Peyer's patch (tissue), 4 donors: ENCODE measurements at places on chromosomes 5 and 9.

DNA sequence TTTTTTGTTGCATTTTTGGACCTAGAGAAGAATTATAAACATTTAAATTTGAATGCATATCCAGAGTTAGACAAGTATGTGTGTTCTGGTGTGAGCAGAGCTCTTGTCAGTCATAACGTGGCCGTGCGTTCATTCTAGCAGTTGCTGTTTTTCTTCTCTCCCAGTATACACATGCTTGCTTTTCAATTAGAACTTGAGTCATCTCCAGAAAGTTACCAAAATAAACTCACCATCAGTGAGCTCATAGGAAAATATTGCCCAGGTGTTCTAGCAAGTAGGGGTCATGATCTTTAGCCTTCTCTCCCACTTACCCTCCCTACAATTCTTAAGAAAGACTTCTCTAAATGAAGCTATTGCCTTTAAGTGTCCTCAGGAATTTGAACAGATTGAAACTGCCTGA is 247.5 kb upstream of the TUT7 start:
- no peaks in the 10 kb centered on the region for H3K27me3 ChIP-seq
- no peaks in the 10 kb centered on the region for H3K36me3 ChIP-seq
- H3K4me3 ChIP-seq, result no peak overlapping the region

DNA sequence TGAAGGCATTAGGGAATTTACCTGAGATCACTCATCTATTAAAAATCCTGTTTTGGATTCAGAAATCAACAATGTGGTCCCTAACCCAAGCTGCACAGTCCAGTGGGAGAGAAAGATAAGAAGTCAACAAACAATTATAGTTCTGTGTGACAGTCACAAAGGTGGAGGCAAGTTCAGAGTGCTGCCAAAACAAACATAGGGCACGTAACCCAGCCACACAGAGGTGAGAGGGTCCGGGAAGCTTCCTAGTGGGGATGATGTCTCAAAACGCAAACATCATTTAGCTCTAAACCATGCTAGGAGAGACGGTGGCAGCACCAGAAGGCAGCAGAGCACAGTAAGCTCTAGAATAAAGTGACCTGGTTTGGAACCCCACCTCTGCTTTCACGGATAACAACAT is 158.9 kb downstream of the MAPKAP1 start:
- no peak for DNase-seq
- no peaks in the 10 kb centered on the region for H3K36me3 ChIP-seq
- no peaks in the 10 kb centered on the region for H3K27me3 ChIP-seq
- peaks cover 4% of the 10 kb centered on the region for H3K4me1 ChIP-seq
- H3K4me3 ChIP-seq, result no peak overlapping the region
- H3K27ac ChIP-seq, result no peak overlapping the region

DNA sequence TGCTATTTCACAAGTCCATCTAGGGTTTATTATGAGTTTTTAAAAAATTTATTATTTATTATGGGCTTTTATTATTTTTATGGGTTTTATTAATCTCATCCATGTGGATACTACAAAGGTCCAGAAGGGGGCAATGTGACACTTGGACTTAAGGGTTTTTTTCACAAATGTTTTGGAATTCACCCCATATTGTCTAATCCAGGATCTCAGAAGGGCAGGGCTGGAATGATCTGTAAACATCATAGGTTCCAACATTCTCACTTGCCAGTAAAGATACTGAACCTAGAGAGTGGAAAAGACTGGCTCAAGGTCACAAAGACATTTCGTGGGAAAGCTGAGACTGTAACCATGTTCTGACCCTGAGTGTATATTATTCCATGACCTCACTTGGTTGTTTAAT is 35.6 kb downstream of the NIM1K start:
- DNase-seq, result no peak
- H3K27ac ChIP-seq, result no peak overlapping the region
- H3K27me3 ChIP-seq, result no peaks in the 10 kb centered on the region
- no peaks in the 10 kb centered on the region for H3K4me1 ChIP-seq
- no peak overlapping the region for H3K4me3 ChIP-seq
- no peaks in the 10 kb centered on the region for H3K36me3 ChIP-seq

GRCh38 chr5:141677415-141677814 is 4.6 kb downstream of the ARAP3 start:
- H3K4me1 ChIP-seq, result no peaks in the 10 kb centered on the region
- no peaks in the 10 kb centered on the region for H3K36me3 ChIP-seq
- no peak overlapping the region for H3K4me3 ChIP-seq
- H3K27ac ChIP-seq, result no peak overlapping the region

DNA sequence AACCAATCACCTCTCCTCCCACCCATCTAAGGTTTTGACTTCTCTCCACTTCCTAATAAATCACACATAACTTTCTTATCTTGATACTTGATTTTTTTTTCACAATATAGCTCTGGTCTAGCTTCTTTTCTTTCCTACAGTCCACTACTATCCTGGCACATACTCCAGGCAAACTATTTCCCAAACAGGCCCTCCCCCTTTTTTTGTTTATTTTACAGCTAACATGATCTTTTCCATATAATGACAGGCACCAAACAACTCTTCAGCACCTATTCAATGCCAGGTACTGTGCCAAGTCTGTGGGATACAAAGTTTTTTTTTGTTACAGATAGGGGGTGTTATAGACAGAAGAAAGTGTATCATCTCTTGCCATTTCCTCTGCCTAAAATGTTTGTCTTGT is 7.9 kb downstream of the TYRP1 start:
- no peaks in the 10 kb centered on the region for H3K27me3 ChIP-seq
- no peaks in the 10 kb centered on the region for H3K4me1 ChIP-seq

DNA sequence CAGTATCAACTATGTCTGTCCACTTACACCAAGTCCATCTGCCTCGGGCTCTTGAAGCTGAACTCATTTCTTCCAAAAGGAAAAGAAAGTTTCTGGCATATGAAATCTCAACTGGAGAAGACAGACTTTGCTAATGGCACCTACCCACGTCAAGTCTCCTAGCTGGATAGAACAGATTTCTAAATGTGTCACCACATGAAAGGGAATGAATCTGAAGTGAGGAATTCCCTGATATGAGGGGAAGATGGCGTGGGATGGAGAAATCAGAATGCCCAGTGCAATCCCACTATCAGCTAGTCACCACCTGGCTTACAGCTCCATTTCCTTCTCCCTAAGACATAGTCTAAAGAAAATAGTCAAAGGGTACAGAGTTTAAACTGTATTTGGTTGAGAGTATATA is 144.7 kb downstream of the PAPPA start:
- H3K27ac ChIP-seq, result no peak overlapping the region
- H3K36me3 ChIP-seq, result no peaks in the 10 kb centered on the region
- H3K4me3 ChIP-seq, result no peak overlapping the region
- H3K4me1 ChIP-seq, result no peaks in the 10 kb centered on the region
- no peak for DNase-seq

DNA sequence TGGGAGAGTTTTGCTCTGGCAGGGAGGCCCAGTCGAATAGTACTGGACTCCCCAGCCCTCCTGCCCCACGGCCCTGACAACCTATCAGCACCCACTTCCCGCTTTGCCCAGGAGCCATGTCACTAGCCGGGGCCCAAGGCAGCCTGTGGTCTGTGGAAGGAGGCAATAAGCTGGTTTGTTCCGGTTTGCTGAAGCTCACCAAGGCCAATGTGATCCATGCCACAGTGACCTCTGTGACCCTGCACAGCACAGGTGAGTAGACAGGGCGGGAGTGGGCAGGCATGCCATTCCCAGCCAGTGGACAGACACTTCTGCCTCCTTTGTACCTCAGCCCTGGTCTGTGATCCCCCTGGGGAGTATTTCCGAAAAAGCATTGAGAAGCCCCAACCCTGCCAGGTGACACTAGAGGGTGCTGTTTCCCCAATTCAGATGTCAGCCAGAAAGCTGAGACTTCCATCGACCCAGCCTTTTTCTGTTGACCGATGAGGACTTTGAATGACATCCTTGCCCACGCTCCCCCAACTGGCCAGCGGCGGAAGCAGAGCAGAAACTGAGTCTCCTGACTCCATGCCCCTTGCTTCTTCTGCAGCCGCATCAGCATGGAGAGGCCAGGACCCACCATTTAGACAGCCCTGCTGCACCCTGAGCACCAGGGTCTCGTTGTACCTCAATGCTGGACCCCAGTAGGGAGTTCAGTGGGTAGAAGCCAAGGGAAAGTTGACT is 9.6 kb downstream of the PCYOX1L start:
- no peaks in the 10 kb centered on the region for H3K4me1 ChIP-seq
- H3K36me3 ChIP-seq, result no peaks in the 10 kb centered on the region
- no peak overlapping the region for H3K4me3 ChIP-seq

GRCh38 chr9:134491856-134492255 is 149.7 kb upstream of the COL5A1 start:
- H3K36me3 ChIP-seq, result no peaks in the 10 kb centered on the region
- no peaks in the 10 kb centered on the region for H3K27me3 ChIP-seq
- H3K27ac ChIP-seq, result peak overlapping the region; percentile 56

GRCh38 chr5:155872629-155873220 is 454.2 kb upstream of the SGCD start:
- DNase-seq, result no peak
- no peaks in the 10 kb centered on the region for H3K27me3 ChIP-seq
- no peak overlapping the region for H3K27ac ChIP-seq
- no peak overlapping the region for H3K4me3 ChIP-seq
- H3K36me3 ChIP-seq, result no peaks in the 10 kb centered on the region

DNA sequence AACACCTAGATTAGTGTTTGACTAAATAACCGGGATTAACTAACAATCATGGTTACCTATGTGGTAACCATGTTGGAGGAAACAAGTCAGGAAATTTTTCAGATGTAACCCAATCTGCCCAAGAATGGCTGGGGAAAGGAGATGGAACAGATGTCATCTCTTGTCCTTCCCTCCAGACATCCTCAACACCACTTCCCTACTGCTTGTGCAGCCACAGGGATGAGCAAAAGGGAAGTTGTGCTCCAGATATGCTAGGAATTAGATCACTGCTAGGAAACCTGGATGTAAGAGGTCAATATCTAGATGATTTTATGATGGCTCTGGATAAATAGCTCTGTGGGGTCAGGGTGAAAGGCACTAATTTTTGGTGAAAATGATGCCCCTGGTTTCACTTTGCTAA is 61.3 kb upstream of the ELL2 start:
- no peaks in the 10 kb centered on the region for H3K36me3 ChIP-seq
- H3K27me3 ChIP-seq, result no peaks in the 10 kb centered on the region
- no peak overlapping the region for H3K4me3 ChIP-seq
- DNase-seq, result no peak
- H3K27ac ChIP-seq, result no peak overlapping the region
- no peaks in the 10 kb centered on the region for H3K4me1 ChIP-seq

DNA sequence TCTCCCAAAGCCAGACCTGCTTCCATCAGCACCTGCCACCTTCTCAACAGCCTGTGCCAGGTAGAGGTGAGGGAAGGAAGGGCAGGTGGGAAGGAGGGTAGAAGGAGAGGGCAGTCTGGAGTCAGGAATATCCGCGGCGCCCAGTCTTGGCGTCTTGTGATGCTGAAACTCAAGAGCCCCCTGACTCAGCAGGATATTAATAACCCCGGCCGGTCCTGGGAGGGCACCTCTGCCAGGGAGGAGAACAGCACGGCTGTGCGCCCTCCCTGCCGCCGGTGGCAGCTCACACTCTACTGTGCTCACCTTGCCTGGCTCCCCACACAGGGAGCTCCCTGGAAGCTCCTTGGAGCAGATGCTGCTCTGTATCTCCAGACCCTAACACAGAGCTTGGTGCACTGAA is 11.6 kb upstream of the NTNG2 start:
- H3K4me3 ChIP-seq, result no peak overlapping the region
- no peaks in the 10 kb centered on the region for H3K36me3 ChIP-seq
- no peak overlapping the region for H3K27ac ChIP-seq
- DNase-seq, result no peak
- H3K4me1 ChIP-seq, result no peaks in the 10 kb centered on the region
